ENCODE measurements at places on chromosomes 4 and X.

GRCh38 chrX:72498782-72499181 is 73.9 kb downstream of the HDAC8 start:
- no peak for DNase-seq

DNA sequence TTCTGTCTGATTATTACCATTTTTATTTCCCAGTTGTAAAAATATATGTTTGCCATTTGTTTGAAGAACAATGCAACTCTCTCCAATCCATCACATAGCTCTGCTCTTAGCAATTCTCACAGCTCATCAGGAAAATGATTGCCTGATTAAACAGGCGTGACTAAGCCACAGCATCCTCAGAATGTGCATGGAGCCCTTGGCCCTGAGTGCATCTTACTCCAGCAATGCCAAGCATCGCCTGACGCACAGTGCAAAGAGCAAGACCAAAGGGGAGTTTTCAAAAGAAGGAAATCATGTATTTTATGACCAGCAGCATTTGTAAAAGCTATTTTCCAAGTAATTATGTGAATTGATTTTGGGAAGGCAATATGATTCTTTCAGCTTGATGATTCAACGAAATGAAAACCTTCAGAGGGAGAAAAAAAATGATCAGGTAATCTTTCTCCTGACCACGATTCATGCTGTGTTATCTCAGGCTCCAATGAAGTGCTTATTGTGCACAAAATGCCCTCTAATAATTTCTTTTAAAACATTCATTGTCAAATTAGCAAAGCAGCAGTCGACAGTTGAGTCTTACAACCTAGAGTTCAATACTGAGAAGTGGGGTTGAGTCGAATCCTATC is 138.0 kb upstream of the FAM9B start:
- DNase-seq = peak; percentile 79

- DNase-seq = no peak
These were observed 101.4 kb upstream of the GPC4 start for GRCh38 chrX:133516686-133517085.

- DNase-seq = no peak
These were observed 129.7 kb downstream of the TMEM164 start for GRCh38 chrX:110132450-110133114.

GRCh38 chrX:116667346-116668134 is 204.8 kb upstream of the CT83 start:
- DNase-seq = no peak

GRCh38 chr4:185246453-185246852 is 37.1 kb downstream of the SNX25 start:
- no peak for DNase-seq

- DNase-seq = no peak
These were observed 150.0 kb upstream of the HPGD start for GRCh38 chr4:174672276-174672675.

GRCh38 chrX:125620715-125621587 is 301.3 kb downstream of the TEX13C start:
- DNase-seq = no peak

GRCh38 chr4:8847764-8848163 is 23.9 kb downstream of the HMX1 start:
- DNase-seq = no peak

- DNase-seq = peak; percentile 96
These were observed 53.8 kb upstream of the HGFAC start for GRCh38 chr4:3387943-3388361.

GRCh38 chr4:109969087-109969486 is 56.4 kb downstream of the EGF start:
- no peak for DNase-seq

DNA sequence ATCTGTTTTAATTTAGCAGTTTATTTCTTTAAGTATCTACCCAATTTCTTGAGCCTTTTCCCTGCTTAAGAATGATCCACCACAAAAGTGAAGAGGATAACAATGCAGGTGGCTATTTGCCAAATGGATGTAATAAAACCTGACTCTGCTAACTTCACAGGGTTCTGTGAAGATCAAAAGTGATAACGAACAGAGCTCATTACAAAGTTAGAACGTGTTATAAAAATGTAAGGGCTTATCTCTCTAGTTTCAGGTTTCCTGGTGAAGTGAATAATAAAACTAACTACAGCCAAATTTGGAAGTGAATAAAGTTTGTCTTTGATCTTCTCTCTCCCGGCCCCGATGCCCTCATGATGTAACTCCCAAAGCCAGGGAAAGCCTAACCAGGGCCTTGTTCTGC is 497.9 kb downstream of the SMARCA1 start:
- DNase-seq = no peak

- no peak for DNase-seq
These were observed 90.3 kb downstream of the ATOH1 start for GRCh38 chr4:93918856-93919255.

DNA sequence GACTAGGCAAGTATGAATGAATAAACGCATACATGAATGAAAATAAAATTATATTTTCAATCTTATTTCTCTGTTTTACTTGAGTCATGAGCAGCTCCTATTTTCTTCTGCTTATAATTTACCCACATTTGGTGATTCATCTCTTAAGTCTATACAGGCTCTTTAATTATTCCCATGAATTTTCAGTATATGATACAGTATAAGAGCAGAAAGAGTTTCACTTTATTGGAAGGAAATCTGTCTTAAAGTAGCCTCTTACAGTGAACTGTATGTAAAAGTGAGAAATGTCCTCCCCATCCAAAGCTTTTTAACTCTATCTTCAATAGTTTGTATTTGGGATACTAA is 50.8 kb downstream of the TMEM165 start:
- no peak for DNase-seq

DNA sequence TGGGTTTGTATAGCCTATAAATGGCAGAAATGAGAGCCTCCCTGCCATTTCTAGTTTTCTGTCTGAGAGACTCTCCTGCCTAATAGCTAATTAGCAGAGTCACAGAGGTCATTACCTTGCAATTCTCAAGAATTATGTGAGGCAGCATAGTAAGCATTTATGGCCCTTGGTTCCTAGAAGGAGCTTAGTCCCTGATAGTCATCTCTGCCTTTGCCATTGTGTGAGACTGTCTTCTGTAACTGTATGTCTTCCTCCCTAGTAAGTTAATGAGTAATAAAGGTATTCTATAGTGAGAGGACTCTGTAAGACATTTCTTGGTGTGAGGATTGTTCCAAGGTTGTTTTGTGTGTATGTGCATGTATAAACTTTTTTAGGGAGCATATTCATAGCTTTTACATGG is 108.7 kb downstream of the AR start:
- DNase-seq = no peak

DNA sequence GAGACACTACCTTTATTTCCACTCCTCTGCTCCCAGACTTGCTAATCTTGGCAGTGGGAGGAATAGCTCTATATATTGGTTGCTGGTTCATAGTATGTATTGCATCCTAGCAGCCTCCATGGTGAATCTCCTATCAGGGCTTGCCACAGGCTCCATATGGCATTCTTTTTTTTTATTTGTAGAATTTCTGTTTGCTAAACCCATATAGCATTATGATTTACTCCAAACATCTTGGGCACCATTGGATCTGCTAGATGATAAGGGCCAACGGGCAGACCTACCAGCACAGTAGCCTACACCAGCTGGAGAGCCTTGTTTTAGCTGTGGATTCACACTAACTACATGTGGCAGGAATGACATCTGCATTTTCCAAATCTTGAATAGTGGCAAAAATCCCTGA is 6.9 kb downstream of the SMIM10 start:
- DNase-seq = no peak

- DNase-seq = peak; percentile 56
These were observed at the start of gene PRICKLE3 for GRCh38 chrX:49186125-49187027. PRICKLE3 (minus strand) TSS chrX:49186373; CDS start chrX:49186297, 76 bp downstream.

GRCh38 chr4:106687026-106687425 is 318.4 kb upstream of the GIMD1 start:
- DNase-seq = no peak

- DNase-seq = no peak
These were observed 55.4 kb upstream of the TRO start for GRCh38 chrX:54865208-54865607.

DNA sequence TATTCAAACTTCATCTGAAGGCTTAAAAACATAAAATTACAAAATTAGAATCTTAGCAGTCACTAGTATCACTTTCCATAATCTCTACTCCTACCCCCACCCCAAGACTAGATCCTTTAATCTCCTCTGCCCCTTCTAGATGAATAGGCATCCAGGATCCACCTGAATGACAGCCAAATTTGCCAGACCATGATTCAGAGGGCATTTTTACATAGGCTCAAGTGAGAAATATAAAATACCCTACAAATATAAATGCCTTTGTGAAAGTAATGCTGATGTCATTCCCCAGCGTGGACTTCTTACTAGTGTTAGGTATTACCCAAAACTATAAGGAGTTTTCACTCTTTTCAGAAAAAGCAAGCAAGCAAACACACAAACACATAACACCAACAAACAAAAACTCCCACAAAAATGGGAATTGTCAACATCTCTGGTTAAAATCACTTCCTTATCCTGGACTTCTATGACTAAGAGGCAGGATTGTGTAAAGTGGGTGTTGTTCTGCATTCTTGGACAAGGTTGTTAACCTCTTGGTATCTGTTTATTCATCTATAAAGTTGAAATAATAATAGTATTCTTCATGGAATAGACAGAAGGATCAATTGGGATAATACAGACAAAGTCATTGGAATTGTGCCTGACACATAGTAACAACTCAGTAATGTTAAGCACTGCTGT is 51.3 kb upstream of the TMPRSS11F start:
- no peak for DNase-seq

DNA sequence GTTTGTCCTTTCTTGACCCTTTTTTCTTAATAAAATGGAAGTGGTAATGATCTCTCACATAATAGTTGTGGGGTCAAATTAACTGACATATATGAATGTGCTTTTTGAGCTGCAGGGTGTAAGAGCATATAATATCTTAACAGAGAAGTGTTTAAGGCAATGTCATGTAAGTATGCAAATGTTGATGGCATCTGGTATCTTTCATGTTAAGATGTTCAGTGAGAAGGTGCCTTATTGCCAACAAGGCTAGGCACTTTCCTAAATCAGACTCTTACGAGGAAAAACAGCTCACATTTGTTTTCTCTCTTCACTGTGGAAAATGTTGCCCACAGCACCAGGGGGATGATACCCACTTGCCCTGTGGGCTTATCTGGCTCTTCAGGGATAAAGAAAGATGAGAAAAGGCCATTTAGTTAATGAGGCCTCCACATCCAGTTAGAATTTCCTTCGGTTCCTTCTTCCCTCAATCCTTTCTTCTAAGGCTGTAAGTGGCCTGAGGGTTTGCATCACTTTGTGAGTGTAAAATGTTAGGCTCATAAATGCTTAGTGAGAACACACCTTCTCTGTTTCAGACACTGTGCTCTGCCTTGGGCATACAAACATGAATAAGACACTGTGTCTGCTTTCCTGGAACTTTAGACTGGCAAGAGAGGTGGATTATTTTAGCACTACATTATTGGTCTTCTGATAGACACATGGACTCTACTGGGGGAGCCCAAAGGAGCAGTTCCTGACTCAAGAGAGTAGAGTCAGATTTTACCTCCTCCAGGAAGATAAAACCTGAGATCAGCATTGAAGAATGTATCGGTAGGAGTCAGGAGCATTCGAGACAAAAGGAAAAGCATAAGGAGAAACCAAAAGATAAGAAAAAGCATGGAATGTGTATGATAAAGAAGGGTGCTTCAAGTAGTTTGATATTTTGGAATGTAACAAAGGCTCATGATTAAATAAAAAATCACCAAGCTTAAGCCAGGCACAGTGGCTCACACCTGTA is 135.5 kb downstream of the SOWAHB start:
- DNase-seq = no peak

GRCh38 chr4:2714061-2714770 is 41.9 kb downstream of the TNIP2 start:
- DNase-seq = no peak

DNA sequence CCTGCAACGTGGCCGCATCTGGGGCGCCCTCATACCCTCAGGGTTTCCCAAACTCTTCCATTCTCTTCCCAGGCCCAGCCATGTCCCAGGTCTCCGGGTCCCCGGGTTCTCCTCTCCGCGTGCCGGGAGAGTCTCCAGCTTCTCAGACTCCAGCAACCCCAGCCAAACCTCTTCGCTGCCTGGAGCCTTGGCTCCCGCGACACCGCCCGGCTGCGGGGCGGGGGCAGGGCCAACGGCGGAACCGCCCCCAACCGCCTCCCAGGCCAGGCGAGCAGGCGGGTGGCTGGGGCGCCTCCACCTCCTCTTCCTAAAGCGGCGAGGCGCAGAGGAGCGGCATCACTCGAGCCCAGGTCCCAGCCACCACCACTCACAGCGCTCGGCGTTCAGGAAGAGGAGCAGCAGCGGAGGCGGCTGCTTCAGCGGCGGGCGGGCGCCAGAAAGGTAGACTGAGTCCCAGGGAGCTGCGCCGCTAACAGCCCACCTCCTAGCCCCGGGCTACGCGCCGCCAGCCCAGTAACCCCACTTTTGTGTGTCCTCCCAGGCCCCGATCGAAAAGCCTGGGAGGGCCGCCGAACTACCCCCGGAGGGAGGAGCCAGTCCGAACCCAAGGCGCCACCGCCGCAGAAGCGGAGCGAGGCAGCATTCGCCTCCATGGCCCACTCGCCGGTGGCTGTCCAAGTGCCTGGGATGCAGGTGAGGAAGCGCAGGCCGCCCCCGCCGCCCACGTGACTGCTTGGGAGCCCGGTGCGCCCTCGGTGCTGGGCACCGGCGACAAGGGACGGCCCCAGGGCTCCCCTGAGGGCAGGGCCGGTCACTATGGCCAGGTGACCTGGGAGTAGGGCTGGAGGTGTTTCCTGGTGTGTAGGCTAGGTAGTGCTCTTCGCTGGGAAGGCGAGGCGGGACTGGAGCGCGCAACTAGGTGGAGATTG is at the start of gene STK26:
Gene STK26, plus strand, starts transcription at position 336 of the 929 bp plus-strand sequence. Its CDS starts 316 bp downstream, at position 652.
- peak; percentile 48 for DNase-seq

GRCh38 chr4:142404191-142404611 is 441.9 kb downstream of the INPP4B start:
- DNase-seq = no peak

GRCh38 chrX:131821945-131822622 is 201.0 kb upstream of the STK26 start:
- DNase-seq = no peak

DNA sequence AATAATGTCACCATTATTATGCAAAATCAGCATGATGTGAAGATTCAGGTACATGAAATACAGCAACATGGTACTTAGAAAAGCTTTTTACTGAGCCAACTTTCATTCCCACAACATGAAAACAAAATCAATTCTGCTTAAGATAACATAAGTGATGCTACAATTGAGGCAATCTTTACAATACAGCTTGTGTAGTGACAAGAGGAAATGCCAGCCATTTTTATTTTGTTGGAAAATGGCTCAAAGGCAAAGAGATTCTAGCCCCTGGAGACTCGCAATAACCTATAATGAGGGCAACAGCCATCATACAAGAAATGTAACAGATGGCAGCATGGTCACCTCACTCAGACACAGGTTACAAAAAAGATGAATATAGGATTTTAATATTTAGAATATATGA is 560.4 kb downstream of the SPOCK3 start:
- DNase-seq = no peak

DNA sequence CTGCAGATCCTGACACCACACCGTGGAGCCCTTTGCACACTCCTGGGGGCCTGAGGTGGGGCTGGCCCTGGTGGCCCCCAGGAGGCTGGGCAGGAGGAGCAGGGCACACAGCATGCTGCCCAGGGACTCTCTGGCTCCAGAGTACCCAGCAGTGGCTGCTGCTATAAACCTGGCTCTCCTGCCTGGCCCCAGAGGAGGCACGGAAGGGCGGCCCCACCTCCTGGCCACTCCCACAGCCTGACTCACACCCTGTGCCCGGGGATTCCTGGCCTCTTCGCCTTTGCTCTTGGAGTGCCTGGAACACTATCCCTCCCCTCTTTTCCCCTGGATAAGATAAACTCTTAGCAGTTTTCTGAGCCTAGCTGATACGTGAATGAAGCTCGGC is at the start of gene PSAPL1:
Gene PSAPL1, minus strand, starts transcription at position 165 of the 385 bp plus-strand sequence. Its CDS starts 51 bp downstream, at position 114.
- peak; percentile 20 for DNase-seq

Measured in RCC 7860 (cell line).